ENCODE measurements at places on chromosomes 5 and 9.

GRCh38 chr5:72040513-72040912 lies 66.8 kb upstream of the MAP1B start:
- DNase-seq, result no peak

DNA sequence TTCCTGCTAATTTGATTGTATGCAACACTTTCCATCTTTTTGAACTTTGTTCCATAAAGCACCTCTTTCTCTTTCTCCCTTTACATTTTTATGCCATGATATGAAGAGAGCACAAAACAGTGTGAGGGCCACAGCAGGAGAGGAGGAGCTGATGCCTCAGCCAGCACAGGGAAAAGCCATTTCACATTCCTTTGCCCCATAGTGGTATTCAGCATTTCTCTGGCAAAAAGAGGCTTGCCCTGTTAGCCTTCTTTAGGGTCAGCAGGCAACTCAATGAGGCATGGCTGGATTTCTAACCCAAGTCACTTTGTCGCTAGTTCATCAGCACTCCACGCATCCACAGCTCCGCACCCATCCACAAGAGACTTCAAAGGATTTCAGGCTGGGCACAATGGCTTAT lies 23.1 kb upstream of the TRPC7 start:
- DNase-seq, result no peak

DNA sequence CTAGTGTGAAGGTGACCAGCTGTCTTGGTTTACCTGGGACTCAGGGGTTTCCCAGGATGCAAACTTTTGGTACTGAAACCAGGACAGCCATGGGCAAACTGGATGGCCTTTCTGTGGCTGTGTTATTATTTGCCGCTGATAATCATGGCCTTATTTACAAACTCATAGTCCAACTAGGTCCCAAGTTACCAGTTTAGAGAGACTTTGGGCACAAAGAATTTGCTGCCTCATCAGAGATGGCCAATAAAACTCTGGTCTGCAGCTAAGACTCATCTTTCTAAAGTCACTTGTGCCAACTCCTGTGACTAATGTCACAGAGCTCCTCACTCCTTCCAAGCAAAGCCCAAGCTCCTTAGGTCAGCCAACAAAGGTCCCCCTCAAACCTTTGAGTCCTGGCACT lies 47.5 kb upstream of the PLPP6 start:
- no peak for DNase-seq

DNA sequence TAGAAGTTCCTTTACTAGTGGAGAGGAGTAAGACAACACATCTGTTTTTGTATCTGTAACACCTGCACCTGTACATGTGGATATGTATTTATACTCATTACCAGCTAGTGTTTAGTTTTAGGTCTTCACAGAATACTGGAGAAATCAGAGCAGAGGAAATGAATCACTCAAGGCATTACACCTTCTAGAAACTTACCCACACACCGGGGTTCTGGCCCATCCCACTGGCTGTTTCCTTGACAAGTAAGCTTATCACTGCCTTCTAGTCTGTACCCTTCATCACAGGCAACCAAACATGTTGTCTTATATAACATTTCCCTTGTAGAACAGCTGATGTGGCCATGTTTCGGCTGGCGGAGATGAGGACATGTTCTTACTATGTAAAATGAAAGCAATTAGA lies 76.7 kb downstream of the SVEP1 start:
- no peak for DNase-seq

- DNase-seq, result peak; percentile 80
Observed at GRCh38 chr5:10489810-10490426, 48.2 kb downstream of the ROPN1L start.

- no peak for DNase-seq
Observed at GRCh38 chr9:129281506-129282145, 103.6 kb upstream of the IER5L start.

- DNase-seq, result peak; percentile 84
Observed at GRCh38 chr5:6829150-6829784, 116.0 kb downstream of the TENT4A start.

DNA sequence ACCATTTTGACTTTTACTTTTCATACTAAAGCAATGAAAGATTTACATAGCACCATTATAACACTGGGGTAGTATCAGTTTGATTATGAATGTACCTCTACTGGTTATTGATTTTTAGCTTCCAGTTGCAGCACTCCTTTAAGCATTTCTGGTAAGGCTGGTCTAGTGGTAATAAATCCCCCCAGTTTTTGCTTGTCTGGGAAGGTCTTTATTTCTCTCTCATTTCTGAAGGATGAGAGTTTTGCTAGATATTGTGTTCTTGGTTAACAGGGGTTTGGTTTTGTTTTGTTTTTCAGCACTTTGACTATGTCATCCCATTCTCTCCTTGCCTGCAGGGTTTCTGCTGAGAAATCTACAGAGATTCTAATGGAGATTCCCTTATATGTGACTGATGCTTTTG lies 26.9 kb upstream of the IGFBPL1 start:
- no peak for DNase-seq

- peak; percentile 87 for DNase-seq
Observed at GRCh38 chr5:39394946-39395345, 29.8 kb downstream of the DAB2 start.

DNA sequence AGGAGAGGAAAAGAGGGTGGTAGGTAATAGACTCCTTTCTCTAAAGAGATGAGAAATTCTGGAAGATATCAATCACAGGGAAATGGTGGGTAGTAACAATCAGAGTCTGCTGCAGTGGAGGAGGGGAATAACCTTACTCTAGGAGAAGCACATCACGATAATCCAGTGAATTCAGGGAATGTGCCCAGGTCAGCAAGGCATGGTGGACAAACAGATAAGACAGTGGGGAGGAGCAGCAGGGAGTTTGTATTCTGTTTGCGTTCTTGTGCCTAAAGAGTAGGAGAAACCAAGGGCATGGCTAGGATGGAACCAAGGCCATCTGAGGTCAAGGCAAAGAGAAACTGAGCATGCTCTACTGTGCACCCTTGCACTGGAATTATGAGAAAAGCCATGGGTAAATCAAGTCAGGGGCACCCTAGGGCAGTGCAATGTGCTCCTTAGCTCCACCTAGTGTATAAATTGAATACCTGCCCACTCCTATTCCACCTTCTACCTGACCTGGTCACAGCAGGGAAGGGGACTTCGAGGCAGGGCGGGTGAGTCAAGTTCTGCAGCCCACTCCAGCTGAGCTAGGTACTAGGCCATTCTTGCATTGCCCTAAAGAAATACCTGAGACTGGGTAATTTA lies 31.6 kb downstream of the RETREG1 start:
- no peak for DNase-seq

GRCh38 chr9:77161191-77161590 lies 16.1 kb upstream of the VPS13A start:
- DNase-seq, result no peak

- DNase-seq, result peak; percentile 76
Observed at GRCh38 chr9:107323836-107324585, 40.9 kb downstream of the RAD23B start.

- no peak for DNase-seq
Observed at GRCh38 chr5:164306662-164307061, 801.2 kb downstream of the MAT2B start.

GRCh38 chr5:119706049-119706448 lies 76.7 kb downstream of the FAM170A start:
- no peak for DNase-seq

- DNase-seq, result no peak
Observed at GRCh38 chr9:1208157-1208556, 158.0 kb downstream of the DMRT2 start.

- DNase-seq, result no peak
Observed at GRCh38 chr5:132815454-132815853, 2.4 kb downstream of the SOWAHA start.

DNA sequence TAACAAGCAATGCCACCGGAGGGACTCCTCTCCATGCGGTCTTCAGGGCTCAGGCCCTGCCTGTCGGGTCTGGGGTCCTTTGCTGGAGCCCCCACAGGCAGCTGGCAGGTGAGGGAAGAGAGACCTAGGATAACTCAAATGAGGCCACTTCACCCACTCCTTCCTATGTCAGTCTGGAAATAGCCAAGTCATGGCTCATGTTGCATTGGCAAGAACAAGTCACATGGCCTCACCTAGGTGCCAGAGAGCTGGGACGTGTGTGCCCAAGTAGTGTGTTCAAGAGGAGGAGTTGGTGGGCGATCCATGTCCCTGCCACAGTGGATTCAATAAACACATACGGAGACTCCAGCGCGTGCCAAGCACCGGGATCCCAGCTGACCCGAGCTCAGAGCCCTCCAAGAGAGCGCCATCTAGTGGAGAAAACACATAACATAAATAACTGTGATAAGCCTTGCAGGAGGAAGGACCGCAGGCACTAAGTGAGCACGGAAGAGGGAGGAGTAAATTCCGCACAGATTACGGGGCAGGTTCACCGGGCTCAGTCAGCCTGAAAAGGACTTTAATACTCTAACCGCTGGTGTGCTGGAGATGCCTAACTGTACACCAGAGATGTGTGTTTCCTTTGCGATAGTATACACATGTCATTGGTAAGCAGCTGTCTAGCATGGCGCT lies 580.8 kb downstream of the CCDC171 start:
- DNase-seq, result peak; percentile 78

DNA sequence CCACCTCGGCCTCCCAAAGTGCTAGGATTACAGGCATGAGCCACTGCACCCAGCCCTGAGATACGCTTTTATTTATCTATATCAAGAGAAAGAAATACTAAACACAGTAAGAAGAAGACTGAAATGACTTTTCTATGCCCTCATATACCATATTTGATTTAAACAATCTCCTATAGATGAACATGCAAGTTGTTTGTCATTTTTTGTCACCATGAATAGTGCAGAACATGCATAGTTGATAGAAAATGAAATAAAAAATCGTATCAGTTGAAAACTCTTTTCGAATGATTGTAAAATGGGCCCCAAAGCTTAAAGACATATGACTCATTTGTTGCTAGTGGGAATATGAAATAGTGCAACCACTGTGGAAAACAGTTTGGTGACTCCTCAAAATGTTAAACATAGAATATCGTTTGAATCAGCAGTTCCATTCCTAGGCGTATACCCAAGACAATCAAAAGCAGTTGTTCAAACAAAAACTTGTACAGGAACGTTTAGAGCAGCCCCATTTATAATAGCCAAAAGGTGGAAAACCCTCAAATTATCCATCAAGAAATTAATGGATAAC lies 61.4 kb upstream of the ANKH start:
- DNase-seq, result no peak

All from suppressor macrophage treated with lipopolysaccharide for 4 hours (primary cell).